C1 segment of cervical spinal cord (tissue), 14 donors: ENCODE measurements at places on chromosomes 2 and 18.

DNA sequence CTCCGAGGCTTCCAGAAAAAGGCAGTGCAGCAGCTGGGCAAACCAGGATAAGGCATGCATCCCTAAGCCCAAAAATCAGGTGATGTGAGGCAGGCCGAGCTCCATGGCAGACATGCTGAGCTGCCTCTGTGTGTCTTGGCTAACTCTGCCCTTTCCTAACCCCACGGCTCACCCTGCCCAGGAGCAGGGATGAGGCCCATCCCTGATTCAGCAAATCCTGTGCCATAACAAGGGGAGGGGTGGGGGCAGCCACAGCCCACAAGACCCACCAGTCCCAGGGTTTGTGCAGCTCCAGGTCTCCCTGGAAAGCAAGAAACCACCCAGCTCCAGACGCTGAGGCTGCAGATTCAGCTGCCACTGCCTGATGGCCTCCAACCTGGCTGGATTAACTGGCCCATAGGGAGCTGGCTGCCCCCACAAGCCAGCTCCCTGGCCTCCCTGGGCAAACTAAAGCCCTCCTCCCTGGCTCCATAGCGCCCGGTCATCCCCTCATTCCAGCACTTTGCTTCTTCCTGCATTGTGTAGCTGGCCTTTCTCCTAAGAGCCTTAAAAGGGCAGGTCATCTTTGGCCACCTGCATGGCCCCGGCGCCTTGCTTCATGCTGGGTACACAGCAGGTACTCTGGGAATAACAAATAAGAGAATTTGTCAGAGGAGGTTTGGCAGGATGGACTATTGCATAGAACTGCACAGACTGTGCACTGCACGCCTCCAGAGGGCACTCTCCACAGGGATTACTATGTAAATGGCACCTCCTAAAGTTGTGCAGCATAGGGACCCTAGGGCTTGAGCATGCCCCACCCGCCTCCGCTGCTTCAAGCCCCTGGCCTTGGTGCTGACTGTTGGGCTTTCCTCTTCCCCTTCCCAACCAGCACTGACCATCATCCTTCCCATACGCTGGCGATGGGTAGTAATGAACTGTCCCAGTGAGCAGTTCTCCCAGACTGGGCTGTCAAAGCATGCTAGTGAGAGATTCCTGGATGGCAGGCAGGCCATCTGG lies 10.7 kb downstream of the STEAP3 start:
- no peak for DNase-seq

GRCh38 chr2:69518841-69519240 lies 81.6 kb upstream of the NFU1 start:
- DNase-seq: no peak

DNA sequence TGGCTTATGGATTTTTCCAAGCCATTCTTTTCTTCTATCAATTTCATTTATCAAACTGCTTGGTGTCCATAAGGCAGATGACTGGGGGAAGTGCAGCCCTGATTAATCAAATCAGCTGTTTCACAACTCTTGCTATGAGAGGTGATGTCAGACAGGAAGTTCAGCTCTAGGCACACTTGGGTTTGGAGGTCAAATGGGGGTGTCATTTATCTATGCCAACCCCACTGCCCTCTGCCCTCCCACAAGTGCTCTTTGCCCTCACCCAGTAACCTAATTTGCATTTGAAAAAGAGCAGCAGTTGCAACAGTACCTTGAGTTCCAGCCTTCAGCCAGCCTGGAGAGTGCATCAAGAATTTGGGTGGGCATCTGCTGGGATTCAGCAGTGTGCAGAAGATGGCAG lies 431.3 kb upstream of the SPRED2 start:
- no peak for DNase-seq

- DNase-seq: no peak
Observed at GRCh38 chr2:10513201-10513600, 65.1 kb upstream of the ODC1 start.

DNA sequence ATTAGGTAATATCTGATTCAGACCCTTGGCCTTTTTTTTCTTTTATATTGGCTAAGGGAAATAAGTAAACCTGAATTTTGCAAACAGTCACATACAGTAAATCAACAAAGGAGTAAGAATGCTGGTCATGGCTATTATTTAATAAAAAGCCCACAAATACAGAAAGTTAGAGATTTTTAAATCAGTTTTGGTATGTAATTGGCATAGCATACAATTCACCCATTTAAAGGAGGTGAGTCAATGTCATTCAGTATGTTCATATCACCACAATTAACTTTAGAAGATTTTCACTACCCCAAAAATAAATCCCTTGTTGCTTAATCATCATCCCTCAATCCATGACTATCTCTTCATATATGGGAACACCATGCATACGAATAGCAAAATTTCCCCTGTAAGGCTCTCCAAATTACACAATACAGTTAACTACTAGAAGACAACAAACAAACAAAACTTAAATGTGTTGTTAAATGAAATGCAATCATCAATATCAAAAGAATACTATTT lies 45.9 kb upstream of the NYAP2 start:
- no peak for DNase-seq

GRCh38 chr2:137677466-137677865 lies 286.8 kb upstream of the HNMT start:
- DNase-seq: no peak

GRCh38 chr2:44107086-44107740 lies 61.5 kb upstream of the PPM1B start:
- no peak for DNase-seq

DNA sequence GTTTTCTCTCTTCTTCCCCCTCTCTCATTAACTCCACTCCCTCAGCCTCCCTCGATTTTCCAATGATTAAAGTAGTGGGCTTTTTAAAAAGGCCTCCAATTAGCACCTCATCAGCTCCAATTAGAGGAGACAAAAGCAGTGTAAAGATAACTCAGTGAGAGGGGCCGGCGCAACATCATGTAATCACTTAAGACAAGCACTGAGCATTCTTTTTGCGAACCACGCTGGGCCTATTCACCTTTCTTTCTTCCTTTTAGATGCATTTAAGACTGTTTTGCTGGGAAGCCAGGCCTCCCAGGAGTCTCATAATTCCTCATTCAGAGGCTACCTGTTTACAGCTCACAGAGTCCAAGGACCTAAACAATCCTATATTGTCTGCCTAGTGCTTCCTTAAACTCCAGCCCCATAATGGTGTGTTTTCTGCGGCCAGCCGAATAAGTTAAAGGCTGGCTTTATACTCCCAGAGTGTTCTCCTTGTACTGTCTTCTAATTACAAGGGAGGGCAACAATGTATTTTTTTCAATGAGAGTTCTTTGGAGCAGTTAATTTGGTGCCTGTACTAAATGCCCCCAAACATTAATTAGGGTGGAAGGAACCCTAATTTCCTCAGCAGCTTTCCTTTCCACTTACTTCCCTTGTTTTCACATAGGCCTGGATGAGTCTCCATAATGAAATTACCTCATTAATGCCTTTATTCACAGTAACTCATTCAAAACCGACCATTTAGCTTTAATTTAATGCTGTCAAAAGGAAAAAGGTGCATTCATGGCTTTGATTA lies 28.0 kb upstream of the LMAN1 start:
- no peak for DNase-seq

DNA sequence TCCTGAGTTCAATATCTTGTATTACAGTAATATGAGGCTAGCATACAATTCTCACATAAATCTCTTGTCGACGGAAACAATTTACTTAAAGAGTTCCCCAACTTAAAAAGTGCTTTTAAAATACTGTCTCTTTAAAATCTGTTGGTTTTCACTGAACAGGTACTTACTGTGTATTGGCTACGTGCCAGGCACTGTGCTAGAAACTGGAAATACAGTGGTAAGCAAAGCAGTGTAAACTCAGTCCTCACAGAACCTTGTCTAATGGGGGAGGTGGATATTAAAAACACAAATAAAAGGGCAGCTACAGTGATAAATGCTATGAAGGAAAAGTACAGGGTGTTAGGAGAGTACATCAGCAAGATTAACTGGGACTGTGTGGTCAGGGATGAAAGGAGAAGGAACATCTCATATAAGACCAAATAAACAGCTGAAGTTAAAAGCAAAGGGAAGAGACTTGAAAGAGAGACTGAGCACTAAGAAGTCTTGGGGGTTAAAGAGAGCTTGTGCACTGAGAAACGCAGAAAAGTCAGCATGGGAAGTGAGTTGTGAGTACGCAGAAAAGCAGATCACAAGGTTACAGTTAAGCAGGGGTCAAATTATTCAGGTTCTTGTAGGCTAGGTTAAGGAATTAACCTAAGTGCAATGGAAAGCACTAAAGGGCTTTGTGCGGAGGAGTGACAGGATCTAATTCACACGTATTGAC lies 52.5 kb downstream of the USP40 start:
- DNase-seq: no peak

DNA sequence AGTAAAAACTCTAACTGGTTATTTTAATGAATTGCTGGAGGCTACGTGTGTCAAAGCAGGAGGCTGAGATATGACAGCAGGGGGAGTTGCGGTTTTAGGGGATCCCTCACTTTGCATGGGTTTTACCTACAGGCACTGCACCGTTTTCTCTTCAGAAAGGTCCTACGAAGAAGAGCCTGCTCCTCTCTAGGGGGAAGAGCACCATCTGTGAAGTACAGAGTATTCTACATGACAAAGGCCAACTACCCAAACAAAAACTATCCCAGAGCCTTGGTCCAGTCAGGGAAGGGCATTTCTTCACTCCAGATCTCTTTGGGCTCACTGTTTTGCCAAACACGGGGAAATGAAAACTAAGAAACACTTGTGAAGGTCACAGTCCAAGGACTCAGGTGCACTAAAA lies 696.7 kb upstream of the SOX11 start:
- DNase-seq: no peak

- no peak for DNase-seq
Observed at GRCh38 chr2:15895615-15896469, 44.5 kb upstream of the MYCN start.

- DNase-seq: no peak
Observed at GRCh38 chr2:193187816-193188215, 993.1 kb upstream of the TMEFF2 start.

GRCh38 chr18:40577239-40577980 lies 1377.6 kb upstream of the PIK3C3 start:
- no peak for DNase-seq
